ENCODE measurements at places on chromosomes 1 and 21.

DNA sequence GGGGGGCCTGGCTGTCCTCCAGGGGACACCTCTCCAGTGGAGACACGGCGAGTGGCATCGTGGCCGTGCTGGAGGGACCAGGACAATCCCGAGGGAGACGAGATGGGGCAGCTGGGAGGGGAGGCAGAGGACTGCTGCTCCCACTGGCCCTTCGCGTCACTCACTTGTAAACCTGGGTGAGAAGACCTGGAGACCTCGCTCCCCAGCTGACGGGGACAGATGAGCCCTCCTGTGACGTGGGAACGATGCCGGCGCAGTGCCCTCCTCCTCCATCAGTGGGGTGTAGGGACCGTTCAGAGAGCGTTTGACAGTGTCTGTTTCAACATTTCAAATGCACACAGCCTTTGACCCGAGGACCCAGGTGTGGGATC is 4.6 kb downstream of the SPATC1L start:
- no peak for DNase-seq

DNA sequence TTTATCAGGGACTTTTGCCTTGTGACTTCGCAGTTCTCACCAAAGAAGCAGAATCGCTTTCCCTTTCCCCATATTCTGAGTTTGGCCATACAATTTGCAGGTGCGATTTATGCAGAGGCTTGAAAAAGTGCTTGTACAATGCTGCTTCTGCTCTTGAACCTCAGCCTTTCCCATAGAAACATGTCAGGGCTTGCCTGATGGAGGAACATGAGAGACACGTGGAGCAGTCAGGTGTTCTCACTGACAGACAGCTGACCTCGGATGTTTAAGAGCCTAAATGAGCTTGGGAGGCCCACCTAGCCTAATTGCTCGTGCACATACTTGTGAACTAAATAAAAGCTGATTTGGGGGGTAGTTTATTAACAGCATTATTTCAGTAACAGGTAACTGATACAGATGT is 290.0 kb downstream of the S1PR1 start:
- no peak for DNase-seq

- DNase-seq = no peak
Measured at GRCh38 chr21:45461369-45461750, 56.4 kb downstream of the COL18A1 start.

- DNase-seq = no peak
Measured at GRCh38 chr1:246404078-246404477, 103.0 kb downstream of the SMYD3 start.

GRCh38 chr1:2962541-2962940 is 58.7 kb upstream of the ACTRT2 start:
- no peak for DNase-seq

- DNase-seq = no peak
Measured at GRCh38 chr1:25083481-25084345, 148.6 kb downstream of the SYF2 start.

- no peak for DNase-seq
Measured at GRCh38 chr1:155254714-155255242, 505 bp downstream of the ENTREP3 start.

DNA sequence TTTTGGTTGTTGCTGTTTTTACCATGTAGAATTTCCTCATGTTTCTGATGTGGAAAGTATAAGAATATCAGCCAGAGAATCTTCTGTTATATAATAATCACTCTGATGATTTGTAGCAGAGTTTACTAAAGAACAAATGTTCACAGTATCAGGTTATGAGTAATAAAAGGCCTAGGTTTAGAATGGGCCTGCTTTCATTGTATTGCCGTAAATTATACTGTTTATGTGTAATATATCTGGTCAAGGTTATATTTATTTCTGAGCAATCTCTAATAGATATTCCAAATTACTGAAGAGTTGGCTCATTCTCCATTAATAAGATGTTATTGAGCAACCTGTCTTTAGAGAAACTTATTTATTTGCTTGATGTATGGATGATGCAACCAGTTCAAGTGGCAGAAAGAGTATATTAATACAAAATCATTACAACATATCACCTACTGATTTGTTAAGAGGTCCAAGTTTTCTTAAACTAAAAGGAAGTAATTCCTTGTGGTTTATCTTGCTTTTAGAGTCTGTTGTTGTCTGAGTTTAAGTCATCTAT is 649.4 kb upstream of the CXADR start:
- DNase-seq = no peak

GRCh38 chr1:12690156-12690555 is 25.8 kb upstream of the AADACL3 start:
- DNase-seq = no peak

DNA sequence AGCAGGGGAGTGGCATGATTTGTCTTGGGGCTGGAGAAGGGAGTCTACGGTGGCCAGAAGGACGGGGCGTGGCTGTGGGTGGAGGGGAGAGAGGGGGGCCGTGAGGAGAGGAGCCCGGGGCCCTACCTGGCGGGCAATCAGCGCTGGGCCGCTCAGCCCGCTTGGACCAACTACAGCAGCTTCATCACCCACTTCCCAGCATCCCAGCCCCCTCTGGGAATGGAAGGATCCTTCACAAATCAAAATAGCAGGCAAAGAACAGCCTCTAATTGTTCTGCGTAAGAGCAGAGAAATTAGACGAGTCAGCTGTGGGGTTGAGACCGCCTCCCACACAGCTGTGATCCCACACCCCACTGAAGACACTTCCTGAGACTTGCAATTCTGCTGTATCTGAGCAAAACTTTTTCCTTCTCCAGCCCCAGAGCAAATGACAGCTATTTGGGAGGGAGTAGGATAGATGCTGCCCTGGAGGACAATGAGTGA is 43.5 kb downstream of the OPRD1 start:
- DNase-seq = no peak

- no peak for DNase-seq
Measured at GRCh38 chr1:169797281-169797680, 2.6 kb upstream of the METTL18 start.

DNA sequence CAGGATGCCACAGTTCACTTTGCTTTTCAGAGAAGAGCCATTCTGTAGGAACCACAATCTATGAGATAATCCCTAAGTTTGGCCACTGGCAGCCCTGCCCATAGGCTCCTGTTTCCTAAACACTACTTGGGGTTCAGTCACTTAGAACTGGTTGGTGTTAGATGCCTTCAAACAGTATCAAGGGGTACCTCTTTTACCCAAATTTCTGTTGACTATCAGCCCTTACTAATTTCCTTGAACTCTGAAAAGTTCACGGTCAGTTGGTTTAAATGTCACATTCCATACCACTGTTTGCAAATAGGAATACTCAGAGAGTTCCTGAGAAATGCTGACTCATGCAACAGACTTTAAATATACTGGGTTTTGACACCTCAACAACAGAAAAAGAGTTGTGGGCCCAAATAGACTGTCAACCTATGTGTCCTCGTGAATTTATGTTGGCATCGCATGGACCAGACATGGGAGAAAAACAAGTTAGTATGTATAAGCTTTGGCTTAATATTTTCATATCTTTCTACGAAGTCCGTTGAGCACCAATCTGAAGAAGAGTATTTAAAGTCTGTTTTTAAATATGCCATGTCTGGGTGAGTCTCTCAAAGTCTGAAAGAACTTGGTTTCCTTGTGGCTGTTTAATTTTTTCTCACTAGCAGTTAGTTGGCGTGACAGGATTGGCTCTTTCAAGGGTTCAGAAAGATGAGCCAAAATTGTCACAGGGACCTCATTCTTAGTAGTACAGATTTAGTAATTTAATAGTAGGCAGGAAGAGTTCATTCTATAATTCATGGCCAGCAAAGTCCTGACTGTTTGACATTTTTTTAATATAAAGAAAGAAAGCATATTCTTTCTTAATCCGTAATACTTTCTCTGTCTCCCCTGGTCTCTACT is 56.5 kb upstream of the ZNF326 start:
- no peak for DNase-seq

DNA sequence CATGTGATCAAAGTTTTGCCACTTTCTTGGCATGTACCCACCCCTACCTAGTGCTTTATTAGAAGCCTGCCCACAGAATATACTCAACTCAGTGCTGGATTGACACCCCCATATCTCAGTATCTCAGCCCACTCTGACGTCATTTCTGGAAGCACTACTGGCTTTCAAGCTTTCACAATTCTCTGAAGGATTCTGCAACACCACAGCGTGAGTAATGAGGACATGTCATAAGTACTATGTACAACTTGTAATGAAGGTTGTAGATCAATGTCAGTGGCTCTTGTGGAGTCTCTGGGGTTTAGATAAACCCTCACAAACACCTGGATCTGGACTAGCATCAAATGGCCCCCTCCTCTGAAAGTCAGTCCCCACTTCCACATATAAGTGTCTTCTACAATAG is 57.2 kb downstream of the TNFSF4 start:
- DNase-seq = no peak

GRCh38 chr1:47839433-47839760 is 157.8 kb downstream of the TRABD2B start:
- DNase-seq = no peak

DNA sequence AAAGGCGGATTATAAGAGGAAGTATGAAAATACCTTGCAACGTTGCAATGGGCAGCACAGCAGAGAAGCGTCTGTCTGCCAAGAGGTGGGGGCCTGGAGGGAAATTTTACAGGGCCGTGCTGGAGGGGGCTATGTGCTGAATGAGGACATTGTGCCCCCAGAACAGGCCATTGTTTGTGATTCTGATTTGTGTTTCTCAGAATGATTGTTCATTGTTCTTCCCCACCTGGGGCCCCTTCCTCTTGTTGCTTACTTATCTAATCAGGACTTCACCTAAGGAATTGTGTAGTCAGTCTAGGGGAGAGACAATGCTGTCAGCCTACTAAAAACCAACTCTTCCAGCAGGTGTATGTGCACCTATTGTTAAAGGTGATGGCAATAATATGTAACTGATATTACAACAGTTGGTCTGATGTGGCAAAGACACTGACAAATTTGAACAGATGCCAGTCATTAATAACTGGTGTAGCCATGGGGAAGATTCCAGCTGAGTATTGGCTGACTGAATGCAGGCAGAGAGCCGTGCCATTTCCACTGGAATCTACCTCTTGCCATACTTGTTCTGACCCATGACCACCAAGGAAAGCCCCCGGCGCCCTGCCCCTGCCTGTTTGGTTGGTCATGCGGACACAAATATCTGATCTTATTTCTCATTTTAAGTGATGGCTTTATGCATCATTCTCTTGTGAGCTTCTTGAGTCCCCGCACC is 45.2 kb upstream of the PSEN2 start:
- no peak for DNase-seq

All from activated CD4-positive, alpha-beta T cell treated with anti-CD3 and anti-CD28 coated beads, Interleukin-2, amount 50 U/mL, for 4 hours (primary cell).